ENCODE measurements at places on chromosomes 7 and 10.

- no peak for DNase-seq
These were observed 1395.0 kb downstream of the GATA3 start for GRCh38 chr10:9449530-9449929.

DNA sequence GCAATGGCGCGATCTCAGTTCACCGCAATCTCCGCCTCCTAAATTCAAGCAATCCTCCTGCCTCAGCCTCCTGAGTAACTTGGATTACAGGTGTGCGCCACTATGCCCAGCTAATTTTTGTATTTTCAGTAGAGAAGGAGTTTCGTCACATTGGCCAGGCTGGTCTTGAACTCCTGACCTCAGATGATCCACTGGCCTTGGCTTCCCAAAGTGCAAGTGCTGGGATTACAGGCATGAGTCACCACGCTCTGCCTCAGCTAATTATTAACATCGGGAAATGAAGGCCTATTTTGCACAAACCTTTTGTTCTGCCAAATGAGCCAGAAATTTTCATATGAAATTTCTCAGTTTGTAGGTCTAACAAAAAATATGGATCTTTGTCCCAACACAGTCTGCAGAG, 106.7 kb upstream of the ODAD2 start:
- no peak for DNase-seq

DNA sequence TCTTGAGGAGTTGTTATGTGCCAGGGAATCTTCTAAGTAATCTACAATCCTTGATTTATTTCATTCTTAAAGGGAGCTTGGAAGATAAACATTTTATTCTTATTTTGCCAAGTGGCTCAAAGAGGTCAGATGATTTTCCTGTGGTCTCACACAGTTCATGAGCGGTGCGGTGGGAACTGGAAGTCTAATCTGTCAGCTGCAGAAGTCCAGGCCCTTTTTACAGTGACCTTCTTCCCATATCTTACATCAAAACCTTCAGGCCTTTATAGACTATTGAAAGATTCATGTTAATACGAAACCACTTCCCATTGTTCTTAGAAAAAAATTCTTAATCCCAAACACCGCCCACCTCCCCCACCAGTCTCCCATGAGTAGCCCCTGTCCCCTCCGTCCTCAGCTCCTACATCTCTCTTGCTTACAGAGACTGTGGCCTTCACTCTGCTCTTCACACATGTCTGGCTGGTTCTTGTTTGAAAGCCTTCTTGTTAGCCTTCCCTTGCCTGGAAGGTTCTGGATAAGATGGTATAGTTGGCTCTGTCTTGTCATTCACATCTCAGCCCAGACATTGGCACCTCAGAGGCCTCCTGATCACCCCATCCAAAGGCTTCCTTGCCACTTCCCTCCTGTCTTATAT, 61.5 kb downstream of the ITGA8 start:
- DNase-seq = no peak

GRCh38 chr7:144439717-144440205, 36.3 kb upstream of the NOBOX start:
- DNase-seq = no peak

GRCh38 chr7:150481922-150482321, 31.5 kb downstream of the GIMAP8 start:
- DNase-seq = no peak

DNA sequence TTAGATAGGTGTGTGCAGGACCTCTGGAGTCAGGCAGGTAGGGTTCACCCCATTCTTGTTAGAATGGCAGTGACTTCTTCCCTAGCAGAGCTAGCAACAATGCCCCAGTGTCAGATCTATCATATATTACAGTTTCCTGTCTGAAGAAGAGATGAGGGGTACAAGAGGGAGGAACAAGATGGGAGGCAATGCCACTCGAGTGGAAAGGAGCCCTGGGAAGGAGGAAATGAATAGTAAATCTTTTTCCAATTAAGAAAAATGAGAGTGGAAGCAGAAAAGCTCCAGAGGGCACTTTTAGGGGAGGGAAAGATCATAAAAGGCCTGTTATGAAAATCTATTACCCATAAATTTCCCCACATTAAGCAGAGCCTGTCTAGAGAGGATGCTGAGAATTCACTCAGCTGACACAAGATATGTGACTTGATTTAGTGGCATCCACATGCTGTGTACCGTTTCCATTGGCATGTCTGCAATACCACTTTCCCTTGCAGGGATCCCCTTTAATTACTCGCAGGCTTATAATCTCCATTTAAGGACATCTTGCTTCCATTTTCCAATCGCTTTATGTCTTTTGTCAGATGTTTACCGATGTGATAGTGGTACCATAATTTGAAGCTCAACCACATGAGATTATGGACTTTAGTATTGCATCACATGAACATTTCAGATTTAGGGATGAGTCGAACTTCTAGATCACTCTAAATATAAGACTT, 70.0 kb upstream of the AGBL3 start:
- no peak for DNase-seq

- no peak for DNase-seq
These were observed 82.3 kb downstream of the TAX1BP1 start for GRCh38 chr7:27822245-27822644.

GRCh38 chr10:7538970-7539654, 127.7 kb downstream of the ITIH5 start:
- no peak for DNase-seq

DNA sequence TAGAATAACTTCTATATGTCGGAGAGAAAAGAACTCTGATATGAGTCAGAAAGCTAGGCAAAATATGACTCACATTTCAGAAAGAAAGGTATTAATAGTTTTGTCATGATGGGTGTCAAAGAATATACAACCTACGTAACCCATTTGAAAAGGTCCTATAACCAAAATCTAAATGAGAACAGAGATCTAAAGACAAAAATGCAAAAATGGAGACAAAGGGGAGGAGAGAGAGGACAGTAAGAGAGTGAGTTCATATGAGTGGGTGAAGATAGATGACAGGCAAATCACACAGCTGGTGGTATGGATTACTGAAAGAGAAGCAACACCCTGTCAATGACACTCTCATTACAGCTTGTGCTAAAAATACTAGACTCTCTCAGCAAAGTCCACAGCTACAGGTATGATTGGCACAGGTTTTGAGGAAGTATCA, 25.6 kb downstream of the ANKMY2 start:
- DNase-seq = no peak

DNA sequence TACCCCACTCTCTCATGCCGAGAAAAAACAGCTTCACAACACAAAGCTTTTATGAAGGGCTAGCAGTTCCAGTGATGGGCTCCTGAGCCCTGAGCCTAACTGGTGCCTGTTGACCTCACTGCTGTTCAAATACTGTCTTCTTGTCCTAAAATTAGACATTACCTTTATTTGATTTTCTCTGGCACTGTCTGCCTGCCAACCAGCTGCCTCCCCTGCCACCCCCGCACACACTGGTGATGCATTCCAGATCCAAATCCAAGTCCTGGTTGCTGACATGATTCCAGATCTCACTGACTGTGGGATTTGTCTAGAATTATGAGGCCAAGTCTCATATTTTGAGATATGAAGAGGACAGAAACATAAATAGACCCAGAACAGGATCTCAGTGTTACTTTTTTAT, 816.2 kb downstream of the NRG3 start:
- no peak for DNase-seq

DNA sequence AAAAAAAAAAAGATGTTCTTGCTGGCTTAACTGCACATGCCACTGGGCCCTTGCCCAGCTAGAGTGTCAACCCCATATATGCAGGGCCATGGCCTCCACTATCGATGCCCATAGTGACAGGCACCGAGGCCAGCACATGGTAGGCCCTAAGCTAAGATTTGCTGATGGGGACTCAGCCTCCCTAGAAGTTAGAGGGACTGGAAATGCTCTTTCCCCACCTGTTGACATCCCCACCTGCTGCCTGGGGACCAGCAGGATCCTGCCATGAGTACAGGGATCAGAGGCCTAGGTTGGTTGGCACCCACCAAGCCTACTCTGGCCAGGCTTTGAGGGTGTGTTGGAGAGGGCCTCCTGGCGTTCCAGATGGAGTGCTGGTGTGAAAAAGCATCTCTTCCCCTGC, 16.0 kb upstream of the SLC18A2 start:
- DNase-seq = no peak

DNA sequence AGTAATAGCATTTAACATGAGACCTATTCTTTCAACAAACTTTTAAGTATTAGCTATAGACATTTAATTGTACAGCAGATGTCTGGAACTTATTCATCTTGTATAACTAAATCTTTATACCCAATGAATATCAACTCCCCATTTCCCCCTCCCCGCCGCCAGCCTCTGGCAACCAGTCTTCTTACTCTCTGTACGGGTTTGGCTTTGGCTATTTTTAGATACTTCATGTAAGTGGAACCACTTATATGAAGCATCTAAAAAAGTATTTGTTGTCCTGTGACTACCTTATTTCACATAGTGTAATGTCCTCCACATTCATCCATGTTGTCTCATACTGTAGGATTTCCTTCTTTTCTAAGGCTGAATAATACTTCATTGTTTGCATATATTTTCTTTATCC, 60.8 kb downstream of the RAB18 start:
- no peak for DNase-seq

- DNase-seq = peak; percentile 89
These were observed 95.0 kb upstream of the AGBL3 start for GRCh38 chr7:134891262-134891695.

DNA sequence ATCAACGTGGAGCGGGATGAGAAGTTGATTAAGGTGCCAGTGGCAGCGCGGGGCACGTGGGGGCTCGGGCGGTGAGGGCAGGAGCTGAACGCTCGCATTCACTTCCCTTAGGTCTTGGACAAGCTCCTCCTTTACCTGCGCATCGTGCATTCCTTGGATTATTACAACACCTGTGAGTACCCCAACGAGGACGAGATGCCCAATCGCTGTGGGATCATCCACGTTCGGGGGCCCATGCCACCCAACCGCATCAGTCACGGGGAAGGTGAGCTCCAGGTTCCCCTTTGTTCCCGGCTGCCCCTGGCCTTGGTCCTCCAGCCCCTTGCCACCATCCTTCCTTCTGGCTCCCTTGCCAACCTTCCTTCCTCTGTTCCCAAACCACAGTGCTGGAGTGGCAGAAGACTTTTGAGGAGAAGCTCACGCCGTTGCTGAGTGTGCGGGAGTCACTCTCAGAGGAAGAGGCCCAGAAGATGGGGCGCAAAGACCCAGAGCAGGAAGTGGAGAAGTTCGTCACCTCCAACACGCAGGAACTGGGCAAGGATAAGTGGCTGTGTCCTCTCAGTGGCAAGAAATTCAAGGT, 2.5 kb downstream of the UFSP1 start:
- no peak for DNase-seq

DNA sequence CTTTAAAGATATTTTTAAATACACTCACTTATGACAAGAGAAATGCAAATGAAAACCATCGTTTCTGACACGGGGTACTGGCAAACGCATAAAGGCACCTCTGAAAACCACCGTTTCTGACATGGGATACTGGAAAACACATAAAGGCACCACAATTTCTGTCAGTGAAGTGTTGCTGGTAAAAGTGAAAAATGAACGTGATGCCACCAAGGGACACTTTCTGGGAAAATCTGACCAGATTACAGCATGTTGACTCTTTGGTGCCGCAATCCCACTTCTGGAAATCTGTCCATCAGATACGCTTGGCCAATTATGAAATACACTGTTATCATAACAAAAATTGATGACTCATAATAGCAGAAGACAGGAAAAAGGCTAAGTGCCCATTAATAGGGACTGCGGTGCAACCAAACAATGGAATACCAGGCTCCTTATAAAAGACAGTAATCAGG, 131.7 kb downstream of the ZMYND11 start:
- peak; percentile 19 for DNase-seq

- DNase-seq = no peak
These were observed at the start of gene SCART1 for GRCh38 chr10:133453516-133454203. Gene SCART1, plus strand, starts transcription at chr10:133453945. Its CDS starts 53 bp downstream, at chr10:133453998.
